ENCODE measurements at places on chromosomes 2 and 18.

- no peak for DNase-seq
Observed at GRCh38 chr2:69683170-69683971, 39.8 kb upstream of the AAK1 start.

DNA sequence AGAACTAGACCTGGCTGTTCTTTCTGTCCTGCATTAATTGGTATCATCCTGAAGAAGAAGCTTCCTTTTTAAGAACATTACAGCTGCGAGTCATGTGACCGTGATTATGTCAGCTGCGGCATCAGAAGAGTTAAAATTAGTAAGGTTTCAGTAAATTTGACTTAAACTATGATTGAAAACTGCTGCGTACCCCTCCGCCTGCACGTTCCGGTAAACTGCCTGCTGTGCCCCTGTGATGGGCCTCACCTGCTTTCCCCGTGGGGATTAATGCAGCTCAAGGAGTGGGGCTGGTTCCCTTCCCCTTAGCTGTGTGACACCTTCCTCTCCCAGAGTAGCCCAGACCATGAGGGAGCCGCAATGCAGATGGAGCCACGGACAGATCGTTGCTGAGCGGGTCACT lies 36.1 kb upstream of the MYO3B start:
- no peak for DNase-seq

DNA sequence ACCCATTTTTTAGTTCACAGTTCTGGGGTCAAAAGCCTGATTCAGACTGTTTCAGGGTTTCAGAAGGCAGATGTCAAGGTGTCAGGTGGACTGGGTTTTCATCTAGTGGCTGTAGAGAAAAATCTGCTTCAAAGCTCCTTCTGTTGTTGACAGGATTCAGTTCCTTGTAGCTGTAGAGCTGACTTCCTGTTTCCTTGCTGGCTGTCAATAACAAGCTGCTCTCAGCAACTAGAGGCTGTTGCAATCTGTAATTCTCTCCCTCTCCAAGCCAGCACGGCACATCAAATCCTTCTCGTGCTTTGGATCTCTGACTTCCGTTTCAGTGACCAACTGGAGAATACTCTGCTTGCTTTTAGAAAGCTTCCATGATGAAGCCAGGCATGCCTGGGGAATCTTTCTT lies 179.4 kb downstream of the DOK6 start:
- DNase-seq, result no peak

DNA sequence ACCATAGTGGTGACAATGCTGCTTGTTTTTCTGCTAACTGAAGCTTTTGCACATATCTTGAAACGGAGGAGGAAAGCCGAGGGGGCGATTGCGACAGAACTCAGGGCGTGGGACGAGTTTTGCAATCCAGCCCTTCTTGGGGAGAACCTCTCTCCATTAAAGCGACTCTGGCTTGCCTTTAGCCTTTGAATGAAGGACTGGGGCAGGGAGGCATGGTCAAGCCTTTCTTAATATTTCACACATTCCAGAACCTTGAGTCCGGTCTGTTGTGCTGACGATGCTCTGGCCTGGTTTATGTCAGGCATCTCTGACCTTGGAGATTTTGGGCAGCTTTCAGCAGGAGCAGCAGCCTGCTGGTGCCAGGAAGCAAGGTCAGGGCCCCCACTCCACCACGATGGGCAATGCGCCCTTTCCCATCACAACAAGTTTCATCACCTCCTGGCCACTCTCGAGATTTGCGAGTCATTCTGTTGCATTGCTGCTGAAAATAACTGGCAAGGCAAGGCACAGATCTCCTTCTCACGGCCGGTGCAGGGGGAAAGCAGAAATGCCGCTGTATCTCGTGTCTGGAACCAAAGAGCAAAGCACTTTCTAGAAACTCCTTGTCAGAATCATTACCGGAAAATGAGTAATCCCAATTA lies 10.8 kb downstream of the EMILIN2 start:
- no peak for DNase-seq

- DNase-seq, result no peak
Observed at GRCh38 chr2:40138314-40138713, 313.6 kb downstream of the SLC8A1 start.

- DNase-seq, result no peak
Observed at GRCh38 chr18:79784965-79785770, 12.6 kb upstream of the KCNG2 start.

Data from activated CD4-positive, alpha-beta memory T cell treated with anti-CD3 and anti-CD28 coated beads for 36 hours (primary cell).